Stimulated activated CD4-positive, alpha-beta T cell treated with anti-CD3 and anti-CD28 coated beads, Interleukin-1b, Interleukin-23, amount 100 ng/mL, for 1 hour (primary cell): ENCODE measurements at places on chromosomes 2 and 18.

- DNase-seq: no peak
These were observed 7.6 kb upstream of the AGFG1 start for GRCh38 chr2:227464361-227464760.

GRCh38 chr18:5603153-5603552, 59.4 kb upstream of the EPB41L3 start:
- no peak for DNase-seq

- DNase-seq: no peak
These were observed 6.1 kb downstream of the MAB21L4 start for GRCh38 chr2:240889601-240890560.

DNA sequence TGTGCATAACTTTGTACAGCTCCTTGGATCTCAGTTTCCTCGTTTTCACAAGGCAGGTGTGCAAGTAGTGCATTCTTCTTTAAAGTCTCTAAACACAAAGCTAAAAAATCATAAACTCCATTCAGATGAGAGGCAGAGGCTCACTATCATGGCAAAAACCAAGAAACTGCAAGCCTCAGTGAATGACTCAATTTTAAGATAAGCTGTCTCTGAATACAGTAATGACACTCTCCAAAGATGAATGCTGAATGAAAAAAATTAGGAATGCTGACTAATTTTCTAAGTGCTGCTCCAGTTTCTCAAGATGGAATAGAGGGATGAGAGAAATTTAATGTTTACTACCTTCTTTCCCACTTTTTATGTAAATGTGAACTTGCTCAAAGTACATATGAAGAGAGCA, 17.2 kb downstream of the B4GALT6 start:
- no peak for DNase-seq

GRCh38 chr2:62119311-62119974, 76.5 kb upstream of the B3GNT2 start:
- no peak for DNase-seq

DNA sequence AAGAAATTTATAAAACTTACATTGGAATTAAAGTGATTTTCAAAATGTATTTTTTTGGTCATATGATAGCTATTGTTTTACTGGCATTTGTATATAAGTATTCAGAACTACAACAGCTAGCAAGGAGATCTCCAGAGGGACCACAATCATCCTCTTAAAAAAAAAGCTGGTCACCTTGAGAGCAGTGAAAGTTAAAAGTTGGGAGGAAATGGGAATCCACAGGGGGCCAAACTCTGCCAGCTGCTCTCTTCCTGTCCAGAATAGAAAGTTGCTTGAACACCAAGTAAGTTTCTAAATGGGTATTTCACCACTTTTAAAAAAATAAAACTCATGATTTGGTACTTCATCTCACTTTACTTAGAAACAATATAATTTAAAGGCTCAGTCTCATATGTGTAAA, 1025.1 kb downstream of the LRP1B start:
- no peak for DNase-seq

DNA sequence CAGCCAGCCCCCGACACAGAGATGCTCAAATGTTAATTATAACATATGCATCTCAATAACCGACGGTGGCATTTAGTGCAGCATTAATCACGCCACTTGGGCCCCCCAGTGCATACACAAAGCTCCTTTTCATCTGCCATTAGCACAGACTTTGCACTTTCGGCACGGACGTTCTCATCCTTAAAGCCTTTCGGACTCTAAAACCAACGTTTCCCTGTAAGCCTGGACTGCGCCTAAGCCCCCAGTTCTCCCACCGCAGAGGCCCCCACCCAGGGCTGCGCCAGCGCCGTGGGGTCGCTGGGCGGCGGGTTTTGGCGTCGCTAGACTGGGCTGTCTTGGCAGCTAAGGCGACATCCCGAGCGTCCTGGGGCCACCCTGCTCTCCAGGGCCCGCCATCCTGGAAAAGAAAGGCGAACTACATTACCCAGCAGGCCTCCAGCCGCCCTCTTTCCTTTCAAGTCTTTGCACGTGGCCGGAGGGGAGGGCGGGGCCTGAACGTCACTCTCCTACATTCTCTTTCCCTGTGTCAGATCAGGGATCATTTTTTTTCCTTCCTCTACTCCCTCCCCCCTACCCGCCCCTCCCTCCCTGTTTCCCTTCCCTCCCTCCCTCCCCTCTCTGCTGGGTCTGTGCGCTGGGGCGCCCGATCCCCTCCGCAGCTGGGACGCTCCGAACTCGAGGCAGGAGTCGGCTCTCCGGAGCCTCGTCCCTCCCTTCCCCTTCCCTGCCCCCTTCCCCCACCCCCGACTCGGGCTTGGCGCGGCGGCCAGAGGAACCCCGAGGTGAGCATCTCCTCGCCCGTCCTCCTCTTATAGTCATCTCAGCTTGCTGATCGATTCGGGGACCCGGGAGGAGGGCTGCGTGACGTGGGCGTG, at the start of gene CTIF:
Gene CTIF, plus strand, starts transcription at position 501 of the 875 bp plus-strand sequence. CDS start 80,535 bp downstream, outside the sequence.
- no peak for DNase-seq

GRCh38 chr2:26039603-26040323, 5.9 kb downstream of the RAB10 start:
- DNase-seq: no peak

DNA sequence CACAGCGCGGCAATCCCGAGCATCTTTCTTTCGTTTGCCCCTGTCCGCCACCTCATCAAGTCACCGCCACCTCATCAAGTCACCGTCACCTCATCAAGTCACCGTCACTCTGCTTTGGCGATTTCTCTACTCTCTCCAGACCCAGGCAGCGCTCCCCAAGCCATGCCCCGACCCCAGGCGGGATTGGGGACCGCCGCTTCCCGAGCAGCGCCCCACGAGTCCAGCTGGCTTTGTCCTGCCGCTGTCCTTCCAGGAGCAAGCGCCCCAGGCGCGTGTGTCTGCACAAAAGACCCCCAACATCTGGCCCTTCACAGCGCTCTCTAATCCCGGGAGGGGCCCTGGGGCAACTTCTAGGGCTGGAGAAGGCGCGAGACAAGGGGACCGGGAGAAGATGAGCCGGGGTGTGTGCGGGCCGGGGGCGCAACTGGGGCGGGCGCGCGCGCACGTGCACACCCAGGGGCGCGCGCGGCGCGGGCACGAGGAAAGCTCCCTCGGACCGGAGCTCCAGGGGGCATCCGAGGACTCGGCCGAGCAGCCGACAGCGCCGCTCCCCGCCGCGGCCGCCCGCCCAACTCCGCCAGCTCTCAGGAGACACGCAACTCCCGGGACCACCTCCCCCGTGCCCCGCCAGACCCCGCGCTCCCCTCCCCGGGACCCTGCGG, 633 bp upstream of the RNF152 start:
- DNase-seq: no peak

- no peak for DNase-seq
These were observed 14.3 kb upstream of the TMEM185B start for GRCh38 chr2:120237491-120237902.

DNA sequence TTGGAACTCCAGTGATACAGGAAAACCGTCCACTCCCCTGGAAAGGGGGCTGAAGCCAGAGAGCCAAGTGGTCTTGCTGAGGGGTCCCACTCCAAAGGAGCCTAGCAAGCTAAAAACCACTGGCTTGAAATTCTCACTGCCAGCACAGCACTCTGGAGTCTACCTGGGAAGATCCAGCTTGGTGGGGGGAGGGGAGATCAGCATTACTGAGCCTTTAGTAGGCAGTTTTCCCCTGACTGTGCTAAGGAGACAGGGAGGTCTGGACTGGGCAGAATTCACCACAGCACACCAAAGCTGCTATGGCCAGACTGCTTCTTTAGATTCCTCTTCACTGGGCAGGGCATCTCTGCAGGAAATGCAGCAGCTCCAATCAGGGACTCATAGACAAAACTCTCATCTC, 510.7 kb upstream of the LRRTM1 start:
- DNase-seq: no peak
